GM13977 (cell line): ENCODE measurements at places on chromosomes 11 and 22.

- DNase-seq = no peak
These were observed 20.5 kb downstream of the RBFOX2 start for GRCh38 chr22:36008131-36008530.

DNA sequence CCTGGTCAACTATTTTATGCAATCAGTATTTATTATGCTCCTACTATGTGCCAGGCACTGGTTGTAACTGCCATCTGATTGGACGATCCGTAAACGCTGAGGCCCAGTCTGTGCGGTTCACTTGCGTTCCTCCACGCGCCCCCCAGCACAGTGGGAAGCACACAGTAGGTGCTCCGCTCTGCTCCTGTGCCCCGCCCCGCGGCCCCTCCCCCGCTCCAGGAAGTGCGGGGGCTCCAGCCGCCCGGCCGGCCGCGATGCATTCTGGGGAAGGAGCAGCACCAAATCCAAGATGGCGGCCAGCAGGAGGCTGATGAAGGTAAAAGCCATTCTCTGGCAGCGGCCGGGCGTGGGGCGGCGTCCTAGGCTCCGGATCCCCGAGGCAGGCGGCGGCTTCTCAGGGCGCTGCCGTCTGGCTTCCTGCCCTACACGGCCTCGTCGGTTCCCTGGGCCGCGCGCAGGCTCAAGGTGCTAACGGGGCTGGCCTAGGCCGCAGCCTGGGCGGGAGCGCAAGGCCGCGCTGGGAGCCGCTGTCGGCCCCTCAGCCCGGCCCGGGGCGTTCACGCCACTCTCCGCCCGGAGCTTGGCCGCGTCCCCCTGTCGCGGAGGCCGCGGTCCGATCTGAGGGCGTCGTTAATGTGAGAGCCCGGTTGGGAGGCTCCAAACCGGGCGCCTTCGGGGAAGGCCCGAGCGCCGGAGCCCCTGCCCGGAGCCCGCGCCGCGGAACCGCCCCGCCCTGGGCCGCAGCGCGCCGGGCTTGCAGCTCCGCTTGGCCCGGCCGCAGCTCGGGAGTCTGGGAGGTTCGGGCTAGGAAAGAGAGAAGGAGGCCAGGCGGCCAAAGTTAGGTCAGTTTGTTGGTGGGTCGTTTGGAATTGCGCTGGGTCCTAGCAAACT is at the start of gene UBE2L3:
Gene UBE2L3, plus strand, starts transcription at position 259 of the 891 bp plus-strand sequence. Its CDS starts 31 bp downstream, at position 290.
- peak; percentile 94 for DNase-seq

DNA sequence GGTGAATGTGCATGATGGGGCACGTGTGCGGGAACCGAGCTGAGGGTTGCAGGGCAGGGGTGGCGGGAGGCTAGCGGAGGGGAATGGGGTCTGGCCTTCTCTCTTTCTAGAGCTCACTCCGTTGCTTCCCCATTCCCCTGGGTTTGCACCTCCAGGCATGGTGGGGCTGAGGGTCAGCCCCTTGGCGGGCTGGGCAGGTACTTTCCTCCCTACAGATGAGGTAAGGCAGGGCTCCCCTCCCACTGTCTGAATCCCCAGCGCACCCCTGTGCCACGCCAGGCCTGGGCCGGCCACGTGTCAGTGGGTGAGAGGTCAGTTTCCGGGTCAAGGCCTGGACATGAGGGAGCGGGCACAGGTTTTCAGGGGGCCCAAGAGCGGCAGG is 8.9 kb downstream of the SUSD2 start:
- DNase-seq = no peak

- DNase-seq = no peak
These were observed 108.2 kb downstream of the RRM1 start for GRCh38 chr11:4202749-4203148.
